NCI-H446 treated with DMSO at 0.1 percent for 48 hours (cell line): ENCODE measurements at places on chromosomes 7 and 10.

GRCh38 chr7:50610521-50611277, 45.5 kb upstream of the DDC start:
- no peak for DNase-seq

DNA sequence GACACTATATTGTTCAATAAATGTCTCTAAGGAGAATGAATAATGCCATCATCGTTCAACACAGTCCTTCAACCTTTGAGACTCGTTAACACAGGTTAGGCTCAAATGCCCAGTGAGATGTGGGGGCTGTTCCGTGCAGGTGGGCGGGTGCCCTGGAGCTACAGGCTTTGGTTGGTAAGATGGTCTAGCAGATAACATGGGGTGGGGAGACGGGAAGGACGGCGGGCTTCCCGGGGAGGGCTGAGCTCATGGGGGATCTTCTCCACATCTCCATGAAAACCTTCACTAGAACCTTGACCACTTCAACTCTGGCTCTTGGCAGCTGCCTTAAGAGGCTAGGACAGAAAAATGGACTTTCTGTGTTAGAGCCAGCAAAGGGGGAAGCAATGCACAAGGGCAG, 134.1 kb upstream of the TCERG1L start:
- DNase-seq: no peak

DNA sequence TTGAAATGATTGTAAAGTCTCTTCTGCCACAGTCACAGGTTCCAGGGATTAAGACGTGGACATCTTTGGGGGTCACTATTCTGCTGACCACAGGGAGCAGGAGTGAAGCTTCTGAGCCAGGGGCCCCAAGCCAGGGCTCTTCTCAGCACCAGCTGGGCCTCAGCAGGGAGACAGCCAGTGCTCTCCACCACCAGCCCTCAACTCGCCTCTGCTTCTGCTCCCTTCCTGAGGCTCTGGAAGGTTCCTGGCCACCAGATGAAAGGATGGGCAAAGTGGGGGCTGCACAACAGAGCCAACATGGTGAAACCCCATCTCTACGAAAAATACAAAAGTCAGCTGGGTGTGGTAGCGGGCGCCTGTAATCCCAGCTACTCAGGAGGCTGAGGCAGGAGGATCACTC, 11.2 kb upstream of the CRYGN start:
- no peak for DNase-seq

DNA sequence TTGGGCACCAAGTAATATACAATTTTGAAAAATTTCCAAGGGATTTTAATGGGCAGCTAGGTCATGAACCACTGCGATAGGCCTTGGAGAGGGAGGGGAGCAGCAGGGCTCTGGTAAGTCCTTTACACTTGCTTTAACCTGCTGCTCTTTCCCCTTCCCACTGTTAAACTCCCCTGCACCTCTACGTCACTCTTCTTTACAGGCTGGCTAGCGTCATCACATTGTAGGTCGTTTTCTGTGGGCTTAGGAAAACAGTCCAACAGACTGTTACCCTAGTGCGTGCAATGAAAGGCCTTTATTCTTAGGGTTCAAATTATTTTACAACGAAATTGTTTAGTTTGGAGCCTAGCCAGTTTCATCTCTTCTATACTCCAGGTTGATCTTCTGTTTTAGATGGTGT, 235.7 kb downstream of the AUTS2 start:
- no peak for DNase-seq

DNA sequence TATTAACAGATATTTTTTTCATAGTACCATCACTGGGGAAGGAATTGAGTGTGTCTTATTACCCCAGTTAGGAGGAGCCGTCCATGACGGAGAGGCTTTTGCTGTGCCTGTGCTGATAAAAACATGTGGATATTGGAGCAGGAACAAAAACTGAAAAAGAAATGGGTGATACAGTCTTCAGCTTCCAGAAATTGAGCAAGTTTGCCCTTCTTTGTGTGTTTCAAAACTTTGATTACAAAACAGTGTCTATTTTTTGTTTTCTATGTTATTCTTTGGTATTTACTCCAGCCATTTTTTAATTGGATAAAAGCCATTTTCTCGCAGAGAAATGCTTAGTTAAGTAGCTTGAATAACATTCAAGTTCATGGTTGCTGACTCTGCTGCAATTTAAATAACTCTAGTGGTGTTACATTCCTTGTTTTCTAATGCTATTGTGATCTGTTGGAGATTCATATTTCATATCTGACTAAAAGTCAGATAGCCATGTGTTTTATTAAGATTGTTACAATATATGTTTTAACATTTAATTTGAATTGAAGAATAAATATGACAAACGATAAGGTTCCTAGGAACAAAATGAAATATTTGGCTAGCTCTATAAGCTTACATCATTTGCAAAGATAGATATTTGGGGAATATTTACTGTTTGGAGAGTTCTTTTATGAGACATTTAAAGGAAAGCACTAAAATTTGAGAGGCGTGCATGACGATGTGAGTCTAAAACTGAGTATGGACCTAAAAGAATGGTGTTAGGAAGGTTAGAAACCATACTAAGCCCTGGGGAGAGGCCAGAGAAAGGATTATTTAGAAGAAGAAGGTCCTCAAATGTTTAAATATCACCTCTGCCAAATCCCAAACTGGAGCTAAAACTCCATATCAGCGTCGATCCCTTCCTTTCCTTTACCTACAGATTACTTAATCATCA, 747.3 kb upstream of the CELF2 start:
- DNase-seq: no peak

GRCh38 chr7:137753948-137754851, 92.6 kb downstream of the DGKI start:
- no peak for DNase-seq

GRCh38 chr10:72170263-72170662, 45.5 kb upstream of the ANAPC16 start:
- DNase-seq: no peak

- DNase-seq: no peak
Observed at GRCh38 chr10:9858816-9859215, 1158.9 kb upstream of the CELF2 start.

GRCh38 chr10:72334196-72334824, 20.4 kb downstream of the DNAJB12 start:
- DNase-seq: no peak

GRCh38 chr7:28410628-28411531, 1.4 kb upstream of the CREB5 start:
- DNase-seq: no peak

- DNase-seq: no peak
Observed at GRCh38 chr7:2411815-2412586, 8.6 kb downstream of the CHST12 start.

- DNase-seq: no peak
Observed at GRCh38 chr7:41869596-41869995, 166.7 kb upstream of the INHBA start.

DNA sequence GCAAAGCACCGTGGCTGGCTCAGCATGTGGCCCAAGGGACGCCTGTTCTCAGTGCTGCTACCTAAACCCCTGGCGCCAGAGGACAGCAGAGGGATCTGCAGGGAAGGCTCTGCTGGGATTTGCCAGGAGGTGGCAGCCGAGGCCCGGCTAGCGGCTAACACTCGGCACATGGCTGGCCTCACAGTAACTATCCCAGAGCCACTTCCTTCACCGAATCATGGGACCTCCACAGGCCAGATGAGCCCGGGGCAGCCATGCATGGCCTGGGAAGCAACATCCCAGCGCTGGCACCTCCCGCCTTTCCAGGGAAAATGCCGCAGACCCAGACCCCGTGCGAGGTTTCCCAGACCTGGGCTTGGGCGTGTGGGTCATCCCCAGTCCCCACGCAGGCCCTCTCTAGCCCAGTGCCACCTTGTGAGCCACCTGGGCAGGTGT, 36.4 kb downstream of the DPYSL4 start:
- no peak for DNase-seq

GRCh38 chr7:33539659-33540400, 365.5 kb upstream of the BMPER start:
- DNase-seq: no peak
